HT-29 (cell line): ENCODE measurements at places on chromosomes 7 and 10. TPM values are rescaled to one million over a fixed set of nuclear protein-coding genes. Genes with fewer than 3 reads are reported as not detected.

Gene CPN1
- total RNA-seq: not detected in 2 replicates

- no peak for DNase-seq
These were observed 53.5 kb downstream of the SND1 start for GRCh38 chr7:127705461-127705959.

DNA sequence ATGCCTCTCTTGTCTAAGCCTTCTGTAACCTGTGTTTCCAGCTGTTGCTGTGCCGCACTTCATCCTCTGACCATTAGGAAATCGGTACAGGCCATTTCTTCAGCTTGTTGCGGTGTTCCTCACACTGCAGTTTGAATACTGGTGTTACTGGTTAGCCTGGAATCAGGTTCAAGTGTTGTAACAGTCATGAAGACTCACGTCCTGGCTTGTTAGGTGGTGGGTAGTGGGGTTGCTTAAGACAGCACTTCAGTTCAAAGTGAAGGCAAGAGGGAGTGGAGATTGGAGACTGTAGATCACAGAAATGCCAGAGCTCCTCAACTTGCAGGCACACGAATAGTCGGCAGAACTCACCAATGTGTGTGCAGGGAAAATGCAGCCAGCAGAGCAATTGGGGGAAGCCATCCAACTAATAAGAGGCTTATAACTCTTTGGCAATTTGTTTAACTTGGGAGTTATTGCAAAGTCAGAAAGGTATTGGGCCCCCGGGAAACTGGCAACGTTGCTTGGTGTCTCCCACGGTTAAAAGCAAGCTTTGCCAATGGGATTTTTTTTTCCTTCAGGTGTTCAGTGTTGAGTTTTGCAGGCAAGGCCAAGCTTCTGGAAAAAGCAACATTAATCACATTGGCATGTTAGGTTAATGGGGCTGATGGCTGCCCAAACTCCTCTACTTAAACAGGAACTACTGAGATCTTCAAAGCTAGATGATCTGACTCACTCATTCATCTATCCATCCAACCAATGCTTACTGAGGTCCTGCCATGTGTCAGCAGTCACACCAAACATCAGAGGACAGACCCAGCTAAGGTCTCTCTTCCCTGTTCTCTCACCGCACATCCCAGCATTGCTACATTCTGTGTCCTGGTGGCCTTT, 380.9 kb downstream of the GATA3 start:
- no peak for DNase-seq

GRCh38 chr7:88801046-88801445, 5.5 kb upstream of the TEX47 start:
- no peak for DNase-seq

DNA sequence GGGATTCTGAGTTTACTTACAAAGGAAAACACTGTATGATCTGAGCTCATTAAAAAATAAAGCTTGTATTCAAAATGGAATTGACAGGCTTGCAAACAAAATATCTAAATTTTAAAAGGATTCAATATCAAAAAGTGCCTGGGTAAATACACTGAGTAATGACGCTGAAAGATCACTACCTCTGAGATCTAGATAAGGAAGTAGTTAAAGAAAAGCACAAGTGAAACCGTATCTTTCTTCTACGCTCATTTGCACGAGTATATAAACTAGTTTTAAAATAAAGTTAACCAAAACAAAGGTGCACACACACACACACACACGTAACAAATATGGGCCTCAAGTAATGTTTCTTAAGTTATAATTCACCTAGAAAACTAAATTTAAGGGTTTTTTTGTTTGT, 93.4 kb downstream of the SNX13 start:
- no peak for DNase-seq

DNA sequence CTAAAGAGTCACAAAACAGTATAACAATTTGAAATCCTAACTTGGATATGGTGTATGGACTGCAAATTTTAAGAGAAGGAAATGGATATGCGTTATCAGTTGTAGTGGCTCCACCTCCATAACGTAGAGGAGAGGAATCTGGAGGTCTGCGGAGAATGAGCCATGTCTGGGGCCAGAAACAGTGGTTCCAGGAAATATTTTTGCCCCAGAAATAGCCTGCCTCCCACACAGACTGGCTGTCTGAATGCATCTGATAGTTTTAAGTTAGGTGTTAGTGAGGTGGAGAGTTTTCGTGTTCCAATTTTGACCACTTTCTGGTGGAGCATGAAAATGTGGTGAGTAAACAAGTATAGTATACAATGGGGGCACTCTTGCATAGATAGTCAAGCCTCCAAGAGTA, 1.6 kb downstream of the PHTF2 start:
- DNase-seq: no peak

DNA sequence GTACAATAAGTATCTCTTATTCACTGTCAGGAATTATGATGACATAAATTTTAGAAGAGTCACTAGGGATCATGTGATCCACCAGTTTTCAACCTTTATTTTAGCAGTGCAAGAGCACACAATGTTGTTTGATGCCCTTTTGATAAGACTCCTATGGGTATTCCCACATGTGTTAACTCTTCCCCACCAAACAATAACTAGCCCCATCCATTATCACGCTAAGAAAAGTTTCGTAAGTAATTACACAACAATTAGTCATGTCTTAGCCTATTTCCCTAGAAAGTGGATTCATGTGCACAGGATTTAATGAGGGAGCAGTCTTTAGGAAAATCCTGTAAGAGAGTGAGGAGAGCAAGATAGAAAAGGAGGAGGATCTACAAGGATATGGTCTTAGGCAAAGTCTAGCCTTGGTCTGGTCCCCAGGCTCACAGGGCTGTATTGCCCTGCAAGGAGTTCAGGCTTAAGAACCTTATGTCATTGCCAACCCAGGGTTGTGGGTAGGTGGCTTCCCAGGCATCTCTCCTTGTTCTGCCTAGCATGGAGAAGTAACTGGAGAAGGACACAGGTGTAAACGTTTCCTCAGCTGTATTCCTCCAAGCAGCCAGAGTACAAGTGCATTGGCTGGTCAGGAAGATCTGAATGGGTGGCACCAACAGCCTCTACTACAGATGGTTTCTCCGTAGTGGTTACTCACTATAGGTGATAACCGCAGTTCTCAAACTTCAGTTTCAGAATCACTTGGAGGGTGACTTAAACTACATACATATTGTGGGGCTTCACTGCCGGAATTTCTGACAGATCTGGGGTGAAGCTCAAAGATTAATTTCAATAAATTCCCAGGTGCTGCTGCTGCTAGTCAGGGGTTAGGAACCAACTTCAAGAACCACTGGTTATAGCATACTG, 574.5 kb downstream of the SUGCT start:
- DNase-seq: no peak

GRCh38 chr10:113603057-113603777, 50.4 kb downstream of the HABP2 start:
- DNase-seq: no peak

- DNase-seq: no peak
These were observed 13.8 kb upstream of the RHOBTB1 start for GRCh38 chr10:60957667-60958221.

GRCh38 chr10:86123715-86124114, 242.9 kb downstream of the GRID1 start:
- no peak for DNase-seq

GRCh38 chr7:74262639-74263398, 8.6 kb upstream of the RFC2 start:
- no peak for DNase-seq

GRCh38 chr7:30196408-30196807, 61.6 kb downstream of the MTURN start:
- no peak for DNase-seq

- no peak for DNase-seq
These were observed 7.1 kb downstream of the CSGALNACT2 start for GRCh38 chr10:43145311-43145710.

GRCh38 chr7:117827862-117828261, 45.4 kb downstream of the CTTNBP2 start:
- DNase-seq: peak; percentile 75

- DNase-seq: peak; percentile 4
These were observed 621 bp upstream of the FAM13C start for GRCh38 chr10:59362959-59363381.

DNA sequence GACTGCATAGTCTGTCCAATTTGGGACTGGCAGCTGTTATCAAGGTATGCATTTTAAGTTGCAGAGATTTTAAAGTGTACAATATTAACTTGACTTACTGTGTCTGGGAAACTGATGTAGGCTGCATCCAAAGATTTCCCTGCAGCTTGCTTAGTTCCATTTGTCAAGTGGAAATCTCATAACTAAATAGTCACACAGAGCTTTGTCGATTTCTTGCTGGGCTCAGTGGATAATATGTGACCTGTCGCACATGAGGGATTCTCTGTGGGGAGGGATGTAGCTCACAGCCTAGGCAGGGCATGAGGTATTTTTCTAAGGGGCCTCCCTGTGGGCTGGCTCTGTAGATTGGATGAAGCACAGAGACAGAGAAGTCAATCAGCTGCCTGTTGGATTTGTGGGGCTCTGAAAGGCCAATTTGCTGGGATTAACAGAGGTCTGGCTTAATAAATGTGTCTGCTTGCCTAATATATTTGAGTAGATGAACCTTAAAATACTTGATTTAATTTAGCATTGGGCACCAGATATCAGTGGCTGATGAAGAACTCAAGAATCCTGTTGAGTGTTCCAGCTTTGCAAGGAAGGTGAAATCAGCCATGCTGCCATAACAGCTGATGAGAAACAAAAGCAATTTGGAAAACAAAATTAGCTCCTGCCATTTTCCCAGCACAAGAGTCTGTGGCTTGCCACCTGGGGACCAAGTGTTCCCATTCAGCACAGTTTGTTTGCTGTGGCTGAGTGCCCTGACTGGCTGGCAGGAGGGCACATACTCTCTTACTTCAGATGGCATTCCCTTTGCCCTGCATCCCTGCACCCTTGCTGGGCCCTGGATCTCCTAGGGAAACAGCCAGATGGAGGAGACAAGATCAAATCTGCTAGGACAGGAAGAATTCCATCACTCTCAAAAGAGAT, 598.5 kb downstream of the SORCS3 start:
- no peak for DNase-seq

DNA sequence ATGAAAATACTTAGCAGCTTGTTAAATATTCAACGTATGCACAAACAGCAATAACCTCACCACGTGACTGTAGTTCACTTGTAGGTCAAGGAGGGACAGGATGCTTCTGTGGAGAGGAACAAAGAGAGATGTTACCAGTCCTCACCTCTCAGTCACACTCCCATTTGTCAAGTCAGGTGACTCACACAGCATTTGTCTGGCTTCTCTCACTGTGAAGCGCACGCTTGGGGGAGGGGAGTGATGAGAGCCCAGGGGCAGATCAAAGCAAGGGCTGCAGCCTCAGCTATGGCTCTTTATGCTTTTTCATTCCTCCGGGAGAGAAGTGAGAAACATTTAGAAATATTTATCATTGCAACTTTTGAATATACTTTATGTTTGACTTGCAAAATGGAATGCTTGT, 2.9 kb upstream of the RBM20 start:
- no peak for DNase-seq

- DNase-seq: no peak
These were observed 121.5 kb upstream of the PRR15 start for GRCh38 chr7:29442146-29442545.

DNA sequence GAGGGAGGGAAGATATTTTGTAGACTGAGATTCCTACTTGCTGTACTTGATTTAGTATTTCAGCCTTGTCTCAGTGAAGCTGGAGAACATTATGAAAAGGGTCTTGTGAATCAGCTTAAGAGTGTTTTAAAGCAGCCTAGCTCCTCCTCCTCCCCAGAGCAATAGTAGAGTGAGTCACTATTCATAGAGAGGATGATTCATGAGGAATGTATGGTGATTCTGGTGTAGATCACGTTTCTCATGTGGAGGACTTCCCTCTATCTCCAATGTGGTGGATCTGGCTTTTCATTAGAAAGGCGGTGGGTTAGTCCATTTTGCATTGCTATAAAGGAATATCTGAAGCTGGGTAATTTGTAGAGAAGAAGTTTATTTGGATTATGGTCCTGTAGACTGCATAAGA, 340.1 kb upstream of the CHRM2 start:
- peak; percentile 3 for DNase-seq

- no peak for DNase-seq
These were observed 303.1 kb downstream of the ADARB2 start for GRCh38 chr10:1434202-1434601.

- DNase-seq: no peak
These were observed 108.7 kb upstream of the KMT2C start for GRCh38 chr7:152544481-152544927.

DNA sequence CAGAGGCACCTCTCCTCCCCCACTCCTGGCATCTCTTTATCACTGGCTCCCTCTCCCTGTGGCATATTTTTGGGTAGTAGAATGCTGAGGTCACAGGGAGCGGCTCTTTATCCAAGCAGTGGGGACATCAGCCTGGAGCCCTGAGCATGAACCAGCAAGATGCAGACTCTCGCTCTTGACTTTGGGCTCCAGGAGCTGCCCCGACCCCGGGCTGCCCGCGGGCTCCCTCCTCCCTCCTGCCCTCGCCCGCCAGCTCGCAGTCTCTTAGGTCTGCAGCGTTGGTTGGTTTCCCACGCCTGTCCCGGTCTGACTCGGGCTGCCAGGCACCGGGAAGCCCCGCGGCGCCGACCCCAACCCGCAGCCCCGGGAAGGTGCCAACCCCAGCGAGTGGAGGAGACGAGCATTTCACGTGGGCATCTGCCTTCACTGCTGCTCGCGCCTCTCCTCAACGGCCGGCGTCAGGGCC, 1.3 kb downstream of the INSYN2A start:
- no peak for DNase-seq

DNA sequence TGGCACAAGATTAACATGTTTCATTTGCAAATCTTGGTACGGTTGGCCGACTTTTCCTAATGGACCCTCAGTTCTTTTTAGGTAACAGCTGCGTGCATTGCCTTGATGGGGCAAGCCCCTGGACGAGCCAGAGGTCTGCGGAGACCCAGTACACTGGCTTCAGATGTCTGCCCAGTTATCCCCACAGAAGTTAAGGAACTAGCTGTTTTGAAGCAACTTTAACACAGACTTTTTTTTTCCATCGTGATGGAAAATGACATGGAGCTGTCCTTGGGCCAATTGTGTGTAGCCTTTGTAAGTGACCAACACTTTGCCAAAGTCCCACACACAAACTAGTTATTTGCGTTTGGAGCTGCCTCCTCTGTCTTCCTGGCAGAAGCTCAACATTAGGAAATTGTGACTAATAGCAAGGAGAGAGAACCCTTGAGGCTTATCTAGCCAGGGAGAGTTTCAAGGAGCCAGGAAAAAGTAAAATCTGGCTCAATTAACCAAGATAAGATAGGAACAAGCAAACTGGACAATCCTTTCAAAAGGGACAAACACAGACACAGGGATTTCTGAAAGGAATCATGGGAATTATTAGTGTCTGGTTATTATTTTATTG, 99.6 kb upstream of the BMPER start:
- no peak for DNase-seq
